T-helper 9 cell (primary cell): ENCODE measurements at places on chromosomes 7 and 10.

DNA sequence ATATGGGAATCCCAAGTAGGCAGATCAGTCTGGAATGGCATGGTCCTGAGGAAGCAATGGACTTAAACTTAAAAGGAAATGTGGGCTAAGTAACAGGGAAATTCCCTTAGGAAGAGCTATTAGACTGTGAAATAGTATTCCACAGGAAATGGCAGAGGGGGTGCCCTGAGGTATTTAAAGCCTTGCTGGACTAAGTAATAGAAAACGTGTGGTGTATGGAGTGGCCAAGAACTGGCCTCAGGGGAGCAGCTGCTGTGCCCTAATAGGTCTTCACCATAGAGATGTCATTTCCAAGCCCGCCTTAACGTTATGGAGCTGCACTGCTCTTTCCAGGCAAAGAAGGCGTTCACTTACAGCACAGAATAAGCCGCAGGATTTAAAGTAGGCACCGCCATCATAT lies 365.2 kb upstream of the ZMIZ1 start:
- DNase-seq, result no peak

DNA sequence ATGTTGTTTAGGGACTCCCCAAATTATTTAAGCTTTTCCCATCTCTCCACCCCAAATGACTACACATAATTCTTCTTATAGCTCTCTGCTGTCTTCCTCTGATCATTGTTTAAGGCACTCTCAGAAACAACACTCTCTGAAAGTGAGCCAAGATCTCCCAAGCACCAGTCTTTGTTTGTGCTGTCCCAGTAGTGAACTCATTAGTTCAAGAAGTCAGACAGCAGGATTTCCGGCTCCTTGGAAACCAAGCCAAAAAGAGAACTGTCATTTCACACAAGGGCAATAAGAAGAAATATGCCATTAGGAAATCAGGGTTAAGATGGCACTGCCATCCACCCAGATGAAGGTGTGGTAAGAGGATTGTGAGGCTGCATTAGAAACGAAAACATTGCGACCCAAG lies 83.1 kb downstream of the FZD1 start:
- DNase-seq, result no peak

DNA sequence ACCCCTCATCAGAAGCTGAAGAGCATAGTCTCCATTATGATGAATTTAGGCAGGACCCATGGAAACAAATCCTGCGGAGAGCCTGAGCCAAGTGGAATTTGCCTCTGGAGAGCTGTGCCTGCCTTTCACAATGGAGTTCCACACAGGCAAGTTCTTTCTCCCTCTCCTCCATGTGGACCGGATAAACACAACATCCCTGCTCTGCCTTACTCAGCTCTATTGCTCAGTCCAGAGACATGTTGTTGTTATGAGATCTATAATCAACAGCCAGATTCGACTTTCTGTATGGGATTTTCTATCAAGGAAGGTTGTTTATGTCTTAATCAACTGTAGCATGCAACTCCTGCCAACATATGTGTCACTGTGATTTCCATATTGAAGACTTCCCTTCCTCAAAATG lies 59.5 kb upstream of the ELMO1 start:
- DNase-seq, result no peak

- no peak for DNase-seq
Observed at GRCh38 chr10:32317795-32318357, 29.1 kb downstream of the EPC1 start.

GRCh38 chr7:8295638-8296361 lies 33.8 kb upstream of the ICA1 start:
- no peak for DNase-seq
